ENCODE measurements at places on chromosomes 3 and 15.

GRCh38 chr3:172646439-172647015 lies 64.3 kb downstream of the NCEH1 start:
- no peak for DNase-seq

- no peak for DNase-seq
These were observed 435.6 kb downstream of the GOLGA6L6 start for GRCh38 chr15:20106026-20106425.

- DNase-seq: no peak
These were observed 206.3 kb upstream of the CHRNA7 start for GRCh38 chr15:31824024-31824423.

DNA sequence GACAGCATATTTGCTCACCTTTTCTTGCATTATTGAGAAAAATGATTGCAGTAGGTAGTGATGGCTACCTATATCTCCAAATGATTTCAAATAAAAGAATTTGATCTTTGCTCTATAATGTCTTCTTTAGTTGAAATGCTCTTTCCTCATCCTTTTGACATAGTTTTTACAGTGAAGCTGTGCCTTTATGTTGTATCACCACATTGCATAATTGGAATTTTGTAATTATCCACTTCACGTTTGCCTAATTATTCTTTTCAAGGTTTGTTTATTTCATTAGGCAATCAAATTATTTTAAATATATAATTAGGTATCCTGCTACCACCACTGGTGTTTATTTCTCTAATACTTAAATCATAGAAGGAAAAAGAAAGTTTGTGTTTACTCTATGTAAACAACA lies 21.3 kb upstream of the P2RY13 start:
- no peak for DNase-seq

GRCh38 chr15:40747685-40748631 lies 7.1 kb downstream of the RMDN3 start:
- DNase-seq: no peak

DNA sequence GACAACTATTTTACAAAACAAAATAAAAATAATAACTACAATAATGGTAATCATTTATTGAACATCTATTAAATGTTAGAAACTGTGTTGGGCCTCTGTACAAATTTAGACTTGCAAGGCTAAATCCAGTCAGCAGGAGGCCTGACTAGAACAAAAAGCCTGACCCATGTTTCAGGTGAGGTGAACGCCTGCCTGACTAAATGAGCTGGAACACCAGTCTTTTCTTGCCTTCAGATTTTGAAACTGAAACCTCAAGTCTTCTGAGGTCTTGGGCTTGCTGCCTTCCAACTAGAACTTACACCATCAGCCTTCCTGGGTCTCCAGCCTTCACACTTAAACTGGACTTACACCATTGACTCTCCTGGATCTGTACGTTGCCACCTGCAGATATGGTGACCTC lies 706.9 kb downstream of the TBL1XR1 start:
- no peak for DNase-seq

DNA sequence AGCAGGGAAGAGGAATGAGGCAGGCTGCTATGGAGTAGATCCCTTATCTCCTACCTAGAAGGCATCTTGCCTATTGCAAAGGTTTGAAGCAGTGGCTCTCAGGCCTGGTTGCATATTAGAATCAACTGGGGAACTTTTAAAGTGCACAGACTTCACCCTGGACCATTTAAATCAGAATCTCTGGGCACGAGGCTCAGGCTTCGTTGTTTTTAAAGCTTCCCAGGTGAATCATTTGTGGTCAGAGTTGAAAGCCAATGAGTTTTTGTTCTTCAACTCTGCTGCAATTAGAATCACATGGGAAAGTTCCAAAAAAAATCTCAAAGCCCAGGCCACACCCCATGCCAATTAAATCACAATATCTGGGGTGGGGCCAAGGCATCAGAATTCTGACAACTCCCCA lies 773.1 kb downstream of the AGBL1 start:
- DNase-seq: no peak

GRCh38 chr15:85504749-85505676 lies 124.6 kb downstream of the AKAP13 start:
- DNase-seq: peak; percentile 26

DNA sequence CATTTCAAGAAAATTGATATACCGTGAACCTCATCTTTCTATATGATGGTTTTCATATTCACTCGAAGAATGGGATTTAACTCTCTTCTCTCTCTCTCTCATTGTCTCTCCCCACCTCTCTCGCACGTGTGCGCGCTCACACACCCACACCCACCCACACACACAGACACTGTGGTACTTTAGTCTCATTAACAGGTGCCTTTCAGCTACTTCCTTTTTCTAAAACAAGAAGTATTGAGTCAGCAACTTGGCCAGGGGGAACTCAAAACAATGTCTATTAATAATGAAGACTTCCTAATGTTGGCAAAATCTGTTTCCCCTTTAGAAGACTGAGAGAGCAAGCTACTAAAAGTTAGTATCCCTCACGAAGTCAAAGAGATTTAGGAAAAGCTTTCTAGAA lies 150.7 kb downstream of the TMCO5A start:
- no peak for DNase-seq

DNA sequence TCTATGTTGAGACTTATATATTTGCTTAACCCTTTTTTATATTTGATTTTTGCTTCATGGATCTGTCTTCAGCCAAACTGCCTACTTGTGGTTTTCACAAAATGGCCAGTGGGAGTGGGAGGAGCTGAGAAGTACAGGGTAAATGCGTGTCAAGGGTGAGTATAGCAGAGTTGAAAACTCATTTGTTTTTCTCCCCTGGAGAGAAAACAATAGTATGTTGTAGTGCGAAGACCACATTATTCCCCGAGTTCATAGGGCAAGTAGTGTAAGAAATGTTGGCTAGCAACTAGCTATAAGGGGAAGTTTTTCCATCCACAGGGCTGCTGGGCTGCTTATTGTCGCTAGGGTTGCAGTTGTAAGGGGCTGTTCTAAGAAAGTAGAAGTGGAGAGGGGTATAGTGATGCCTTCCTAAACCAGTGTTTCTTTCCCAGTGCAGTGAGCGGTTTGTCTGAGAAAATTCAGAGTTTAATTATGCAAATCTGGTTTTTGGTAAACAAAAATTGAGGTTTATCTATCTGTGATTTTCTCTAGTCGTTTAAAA lies 153.8 kb upstream of the AZI2 start:
- no peak for DNase-seq

GRCh38 chr3:56975567-56975966 lies 84.9 kb upstream of the SPATA12 start:
- no peak for DNase-seq

DNA sequence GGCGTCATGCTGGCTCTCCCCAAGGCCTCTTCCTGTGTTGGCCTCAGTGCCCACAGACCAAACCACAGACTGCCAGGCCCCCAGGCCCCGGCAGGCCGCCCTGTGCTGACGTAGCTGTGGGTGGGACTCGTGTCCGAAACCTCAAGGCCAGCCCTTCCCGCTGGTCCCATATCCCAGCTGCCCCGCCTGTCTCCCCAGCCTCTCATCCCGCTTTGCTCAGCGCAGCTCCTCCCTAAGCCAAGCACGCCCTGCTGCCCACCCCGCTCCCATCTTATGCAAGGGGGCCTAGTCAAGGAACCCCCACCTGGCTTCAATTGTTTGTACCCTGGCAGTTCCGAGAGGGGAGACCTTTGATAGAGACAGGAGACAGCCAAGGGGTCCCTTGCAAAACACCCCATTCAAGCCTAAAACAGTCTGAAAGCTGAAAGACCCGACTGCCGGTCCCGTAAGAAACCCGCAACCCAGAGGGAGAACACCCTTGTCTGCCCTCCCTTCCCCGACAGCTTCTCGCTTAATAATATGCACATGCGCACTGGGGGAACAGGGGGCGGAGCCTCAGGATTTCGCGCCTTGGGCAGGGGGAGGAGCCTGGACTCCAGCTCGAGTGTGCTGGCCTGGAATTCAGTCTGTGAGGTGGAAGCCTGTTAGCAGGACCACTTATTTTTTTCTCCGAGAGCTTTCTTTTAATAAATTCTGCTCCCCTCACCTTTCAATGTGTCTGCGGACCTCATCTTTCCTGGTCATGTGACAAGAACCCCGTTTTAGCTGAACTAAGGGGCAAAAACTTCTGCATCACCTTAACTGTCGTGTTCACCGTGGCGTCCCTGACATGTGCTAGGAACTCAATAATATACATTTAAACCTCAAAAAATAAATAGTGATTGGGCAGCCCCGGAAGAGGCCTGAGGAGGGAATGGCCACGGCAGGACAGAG lies 17.2 kb downstream of the TNFAIP8L3 start:
- peak; percentile 85 for DNase-seq

DNA sequence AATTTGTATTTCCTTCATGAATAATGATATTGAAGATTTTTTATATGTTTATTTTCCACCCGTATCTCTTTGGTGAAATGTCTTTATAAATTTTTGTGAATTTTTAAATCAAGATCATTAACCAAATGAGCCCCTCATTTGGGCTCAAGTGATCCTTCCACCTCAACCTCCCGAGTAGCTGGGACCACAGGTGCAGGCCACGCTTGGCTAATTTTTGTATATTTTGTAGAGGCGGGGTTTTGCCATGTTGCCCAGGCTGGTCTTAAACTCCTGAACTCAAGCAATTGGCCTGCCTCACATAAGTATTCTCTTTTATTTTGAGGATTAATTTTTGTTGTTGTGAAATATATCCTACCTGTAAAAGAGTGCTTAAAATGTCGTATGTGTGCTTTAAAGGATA lies 4.9 kb downstream of the BBS4 start:
- DNase-seq: no peak

DNA sequence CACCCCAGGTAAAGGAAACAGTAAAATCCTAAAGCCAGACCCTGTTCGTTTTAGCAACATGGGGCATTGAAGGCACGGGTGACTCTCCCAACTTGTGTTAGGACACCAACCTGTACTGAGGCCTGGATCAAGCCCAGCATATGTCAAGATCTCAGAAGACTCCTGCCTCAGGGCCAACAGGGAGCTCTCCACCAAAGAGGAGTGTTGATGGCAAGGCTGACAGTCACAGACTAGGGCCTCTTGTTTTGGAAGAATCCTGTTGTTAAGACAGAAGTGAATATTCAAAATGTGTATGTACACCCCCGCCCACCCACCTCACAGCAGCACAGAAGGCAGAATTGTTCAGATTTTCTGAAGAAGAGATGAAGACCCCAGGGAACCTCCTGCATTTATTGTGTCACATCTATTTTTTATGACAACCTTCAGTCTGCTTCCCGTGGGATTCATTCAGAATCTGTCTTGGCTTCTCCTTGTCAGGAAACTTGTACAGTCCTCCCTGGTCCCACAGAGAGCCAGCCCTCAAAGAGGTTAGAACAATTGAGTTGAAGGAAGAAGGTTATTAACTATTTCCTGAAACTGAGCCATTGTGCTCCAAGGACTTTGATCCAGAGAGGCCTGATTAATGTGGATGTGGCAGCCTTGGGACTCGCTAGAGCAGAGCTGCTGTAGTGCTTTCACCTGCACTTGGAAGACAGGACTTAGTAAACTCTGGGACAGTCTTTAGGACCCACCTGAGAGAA lies 61.7 kb upstream of the PLXNA1 start:
- peak; percentile 38 for DNase-seq

DNA sequence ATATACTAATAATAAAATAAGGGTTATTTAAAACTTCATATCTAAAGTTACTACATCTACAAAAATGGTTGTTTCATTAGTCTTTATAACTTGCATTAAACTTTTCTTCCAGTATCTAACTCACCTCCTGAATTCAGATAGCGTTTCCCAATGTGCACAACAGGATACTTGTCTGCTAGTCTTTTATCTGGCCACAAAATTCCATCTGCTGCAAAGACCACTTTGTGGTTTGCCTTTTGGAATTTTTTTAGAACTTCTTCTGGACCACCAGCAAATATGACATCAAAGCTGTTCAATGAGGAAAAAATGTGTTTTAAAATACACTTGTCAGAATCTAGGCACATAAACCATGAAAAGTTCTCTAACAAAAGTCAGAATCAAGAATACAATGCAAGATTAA lies 50.8 kb downstream of the PLOD2 start:
- DNase-seq: no peak

GRCh38 chr15:56996093-56996492 lies 77.6 kb downstream of the TCF12 start:
- no peak for DNase-seq

GRCh38 chr15:78910271-78910670 lies 34.6 kb downstream of the CTSH start:
- no peak for DNase-seq

DNA sequence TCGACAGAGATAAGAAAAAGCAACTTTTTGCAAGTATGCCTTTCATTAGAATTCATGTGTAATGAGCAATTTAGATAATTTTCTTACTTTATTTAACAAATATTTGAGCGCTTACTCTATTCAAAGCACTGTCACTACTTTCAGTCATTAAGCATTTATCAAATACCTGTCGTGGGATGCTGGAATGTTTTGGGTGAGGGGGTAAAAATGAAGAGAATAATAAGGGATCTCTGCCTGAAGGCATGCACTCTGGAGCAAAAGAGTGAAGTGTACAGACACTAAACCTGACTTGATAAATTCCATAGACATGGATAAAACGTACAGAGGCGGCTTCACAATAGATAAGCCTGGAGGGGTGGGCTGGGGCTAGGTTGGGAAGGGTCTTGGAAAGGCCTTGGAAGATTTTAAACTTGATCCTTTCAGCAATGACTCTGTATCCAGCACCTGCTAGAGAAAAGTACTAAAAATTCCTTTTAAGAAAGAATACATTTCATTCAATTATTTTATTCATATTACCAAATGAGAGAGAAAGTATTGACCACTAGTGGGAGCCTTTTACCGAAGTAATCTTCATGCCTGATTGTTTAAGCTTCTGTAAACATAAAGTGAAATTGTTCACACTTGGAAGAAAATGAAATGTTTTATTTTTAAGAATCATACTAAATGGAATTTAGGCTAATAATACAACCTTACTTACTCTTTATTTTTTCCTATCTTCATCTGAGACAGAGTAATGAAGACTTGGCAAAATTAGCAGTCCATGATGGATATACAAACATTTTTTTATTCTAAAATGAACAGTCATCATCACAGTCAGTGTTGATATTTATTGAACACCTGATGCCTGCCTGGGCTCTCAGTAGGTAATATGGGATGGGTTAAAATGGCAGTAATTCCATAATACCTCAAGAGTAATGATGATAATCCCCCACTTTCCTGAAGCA lies 113.2 kb downstream of the PPP2R3A start:
- no peak for DNase-seq
